ENCODE measurements at places on chromosomes 7 and 10.

- DNase-seq: no peak
These were observed 56.2 kb upstream of the CACUL1 start for GRCh38 chr10:118810796-118811505.

DNA sequence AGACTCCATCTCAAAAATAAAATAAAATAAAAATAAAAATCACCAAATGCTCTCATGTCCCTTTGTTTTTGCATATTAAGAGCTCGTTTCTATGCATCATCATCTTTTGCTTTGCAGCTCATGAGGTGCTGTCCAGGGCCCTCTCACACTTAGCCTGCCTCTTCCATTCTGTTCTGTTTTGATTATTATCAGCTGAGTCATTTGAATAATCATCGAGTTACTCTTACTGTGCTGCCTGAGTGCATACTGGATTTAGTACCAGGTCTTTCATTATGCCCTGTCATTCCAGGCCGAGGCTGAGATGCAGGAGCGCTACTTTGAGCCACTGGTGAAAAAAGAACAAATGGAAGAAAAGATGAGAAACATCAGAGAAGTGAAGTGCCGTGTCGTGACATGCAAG lies 33.0 kb downstream of the UCMA start:
- peak; percentile 5 for DNase-seq

DNA sequence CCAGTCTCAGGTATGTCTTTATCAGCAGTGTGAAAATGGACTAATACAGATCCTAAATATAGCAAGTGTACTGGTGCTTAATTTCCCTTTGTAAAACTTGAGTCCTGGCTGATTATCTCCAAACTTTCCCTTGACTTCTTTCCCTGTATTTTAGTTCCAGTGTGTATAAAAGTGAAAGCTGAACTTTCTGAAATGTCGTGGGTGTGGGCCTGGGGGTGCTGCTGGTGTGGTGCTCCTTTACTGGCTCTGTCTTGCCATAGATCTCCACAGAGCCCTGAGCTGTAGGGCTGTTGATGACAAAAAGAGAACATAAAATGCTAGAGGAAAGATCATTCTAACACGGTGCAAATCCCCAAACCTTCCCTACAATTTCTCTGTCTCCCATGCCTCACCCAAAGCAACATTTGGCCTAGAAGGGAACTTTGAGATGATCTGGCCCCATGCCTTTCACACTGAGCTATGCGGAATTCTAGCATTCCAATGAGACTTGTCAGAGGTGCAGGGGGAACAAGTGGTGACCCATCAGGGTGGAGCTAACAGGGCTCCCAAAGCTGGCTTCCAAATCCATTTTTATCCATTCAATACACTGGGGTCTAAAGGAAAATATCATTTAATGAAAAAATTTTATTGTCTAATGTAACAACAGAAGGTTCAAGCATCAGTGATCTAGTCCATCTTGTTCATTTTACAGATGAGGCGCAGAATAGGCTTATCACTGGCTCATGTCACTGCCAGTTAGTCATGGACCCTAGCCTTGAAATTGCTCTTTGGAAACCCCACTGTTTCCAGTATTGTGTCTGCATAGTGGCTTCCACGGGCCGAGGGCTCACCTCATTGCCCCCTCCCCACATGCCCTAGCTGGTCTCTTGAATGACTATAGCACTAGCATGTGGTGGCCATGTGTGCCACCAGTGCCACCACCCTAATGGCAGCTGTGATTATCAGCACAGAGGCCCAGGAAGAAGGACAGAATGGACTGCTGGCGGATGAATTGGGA lies 1000.9 kb downstream of the LRMDA start:
- peak; percentile 67 for DNase-seq

- no peak for DNase-seq
These were observed 79.7 kb upstream of the FAM3C start for GRCh38 chr7:121475806-121476205.

GRCh38 chr10:113060201-113061053 lies 110.4 kb downstream of the TCF7L2 start:
- DNase-seq: no peak

- DNase-seq: no peak
These were observed 146.2 kb upstream of the KLF6 start for GRCh38 chr10:3931224-3931623.

DNA sequence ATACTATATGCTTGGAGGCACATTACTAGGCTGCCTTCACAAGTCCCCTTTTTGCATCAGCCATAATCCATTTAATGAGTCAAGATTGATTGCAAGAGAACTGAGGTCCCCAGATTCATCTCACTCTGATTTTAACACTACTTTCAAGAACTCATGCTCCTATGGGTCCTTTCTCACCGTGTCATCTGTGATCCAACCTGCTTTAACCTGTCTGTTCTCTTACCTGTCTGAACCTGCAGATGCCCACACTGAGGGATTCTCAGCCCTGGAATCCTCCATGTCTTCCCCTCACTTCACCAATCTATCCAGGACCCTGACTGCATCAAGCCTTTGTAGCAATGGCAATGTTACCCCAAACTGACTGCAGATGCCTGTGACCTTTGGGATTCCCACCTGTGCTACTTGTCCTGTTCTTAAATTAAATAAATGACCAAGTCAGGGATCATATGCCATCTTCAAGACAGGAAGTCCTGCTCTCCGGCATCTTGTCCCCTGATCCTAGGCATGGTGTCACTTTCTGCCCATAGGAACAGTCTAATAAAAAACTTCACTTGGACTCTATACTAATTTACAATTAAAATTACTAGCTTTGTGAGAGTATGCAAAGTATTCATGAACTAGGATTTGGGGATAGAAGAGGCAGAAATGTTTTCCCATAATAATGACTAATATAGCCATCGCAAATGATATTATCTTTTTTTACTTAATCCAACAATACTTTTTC lies 25.9 kb upstream of the GOT1 start:
- DNase-seq: no peak

- DNase-seq: no peak
These were observed 307.4 kb downstream of the GALNT17 start for GRCh38 chr7:71439321-71439720.

- no peak for DNase-seq
These were observed 26.4 kb upstream of the ZCCHC24 start for GRCh38 chr10:79471776-79472175.

- no peak for DNase-seq
These were observed 32.1 kb downstream of the HIF1AN start for GRCh38 chr10:100567826-100568225.

GRCh38 chr7:40583667-40584444 lies 449.1 kb downstream of the SUGCT start:
- DNase-seq: no peak

DNA sequence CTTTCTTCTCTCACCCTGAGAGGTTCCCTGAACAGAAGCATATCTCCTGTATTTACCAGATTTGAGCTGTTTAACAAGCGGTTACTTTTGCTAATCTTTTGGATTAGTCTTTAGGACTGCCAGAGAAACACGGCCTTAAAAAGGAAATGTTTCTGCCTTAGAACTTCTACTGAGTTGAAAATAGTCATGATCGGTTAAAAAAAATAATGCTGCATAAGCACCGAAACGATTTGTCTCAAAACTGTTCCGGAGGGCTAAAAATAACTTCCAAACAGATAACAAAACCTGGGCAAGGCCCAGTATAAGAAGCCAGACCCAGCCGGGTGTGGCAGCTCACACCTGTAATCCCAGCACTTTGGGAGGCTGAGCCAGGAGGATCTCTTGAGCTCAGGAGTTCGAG lies 43.3 kb upstream of the CYTH3 start:
- no peak for DNase-seq

DNA sequence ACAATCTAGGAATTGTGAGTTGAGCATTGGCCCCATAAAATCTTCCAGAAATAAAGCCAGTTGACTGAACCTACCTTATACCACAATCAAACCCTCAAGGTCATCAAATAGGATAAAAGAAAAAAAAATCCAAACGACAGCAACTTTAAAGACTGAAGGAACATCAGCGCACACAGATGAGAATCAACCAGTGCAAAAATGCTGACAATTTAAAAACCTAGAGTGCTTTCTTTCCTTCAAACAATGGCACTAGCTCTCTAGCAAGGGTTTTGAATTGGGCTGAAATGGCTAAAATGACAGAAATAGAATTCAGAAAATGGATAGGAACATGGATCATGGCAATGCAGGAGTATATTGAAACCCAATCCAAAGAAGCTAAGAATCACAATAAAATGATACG lies 16.1 kb upstream of the POT1 start:
- DNase-seq: no peak

DNA sequence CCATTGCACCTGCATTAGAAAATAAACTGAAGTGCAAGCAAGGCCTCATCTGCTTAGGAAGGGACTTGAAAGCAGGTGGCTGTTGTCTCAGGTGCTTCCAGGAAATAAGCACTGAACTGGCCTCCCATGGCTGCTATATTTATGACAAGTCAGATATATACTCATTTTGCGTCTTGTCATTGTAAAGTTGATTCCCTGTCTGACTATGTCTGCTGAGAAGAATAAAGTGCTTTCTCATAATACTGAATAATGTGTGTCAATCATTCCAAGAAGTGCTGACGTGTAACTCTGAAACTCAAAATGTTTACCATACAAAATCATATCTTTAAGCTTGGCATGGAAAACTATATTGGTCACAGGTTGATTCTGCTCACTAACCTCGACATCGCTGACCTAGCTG lies 44.9 kb upstream of the SVOPL start:
- no peak for DNase-seq

DNA sequence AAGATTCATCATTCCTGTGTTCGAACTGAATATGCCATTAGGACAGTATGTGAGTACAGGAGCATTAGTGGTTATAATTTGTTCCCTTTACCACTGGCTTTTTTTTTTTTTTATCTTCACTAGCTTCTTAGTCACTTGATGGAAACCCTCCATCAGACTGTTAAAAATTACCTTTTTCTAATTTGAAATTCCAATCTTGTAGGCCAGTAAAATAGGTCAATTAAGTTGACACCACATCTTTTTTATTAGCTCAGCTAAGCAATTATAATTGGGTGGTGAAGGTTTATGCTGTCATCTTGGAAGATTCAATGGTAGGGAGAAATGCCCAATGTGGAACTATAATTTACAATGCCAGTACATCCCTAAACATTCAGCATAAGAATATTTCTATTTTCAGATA lies 6.1 kb downstream of the NRCAM start:
- DNase-seq: no peak

- peak; percentile 73 for DNase-seq
These were observed 60.7 kb downstream of the ZMIZ1 start for GRCh38 chr10:79129361-79129997.

- DNase-seq: no peak
These were observed 80.6 kb upstream of the NAMPT start for GRCh38 chr7:106365252-106366005.

- DNase-seq: no peak
These were observed 45.2 kb downstream of the HIPK2 start for GRCh38 chr7:139732471-139733167.

- DNase-seq: no peak
These were observed 291.7 kb downstream of the DNAJB6 start for GRCh38 chr7:157628456-157628855.

Data from astrocyte of the spinal cord (primary cell).